Thymus (tissue), 14 donors: ENCODE measurements at places on chromosomes 1 and 21. TPM values are rescaled to one million over a fixed set of nuclear protein-coding genes. Genes with fewer than 3 reads are reported as not detected.
A peak's percentile ranks its signal among the peaks of the same experiment; 100 is the strongest.

The BEND5 gene
- 21.8 TPM for total RNA-seq

The FABP3 gene
- 5.2 TPM for total RNA-seq

The SYCP1 gene
- total RNA-seq, result 0.05 TPM

The NFIA gene
- 7.9 TPM for total RNA-seq

The IGFN1 gene
- total RNA-seq, result 0.80 TPM

The PRAMEF1 gene
- 0.05 TPM for total RNA-seq

The SLC5A9 gene
- total RNA-seq, result 0.05 TPM

The FCRL4 gene
- 0.19 TPM for total RNA-seq

- no peaks in the 10 kb centered on the region for H3K4me1 ChIP-seq
- H3K4me3 ChIP-seq, result no peak overlapping the region
- DNase-seq, result no peak
These were observed 56.7 kb upstream of the GUCA2B start for GRCh38 chr1:42096554-42096953.

GRCh38 chr1:30886710-30887428, 21.7 kb downstream of the SDC3 start:
- no peaks in the 10 kb centered on the region for H3K4me1 ChIP-seq
- peaks cover 31% of the 10 kb centered on the region for H3K27me3 ChIP-seq
- H3K4me3 ChIP-seq, result no peak overlapping the region
- H3K36me3 ChIP-seq, result no peaks in the 10 kb centered on the region

DNA sequence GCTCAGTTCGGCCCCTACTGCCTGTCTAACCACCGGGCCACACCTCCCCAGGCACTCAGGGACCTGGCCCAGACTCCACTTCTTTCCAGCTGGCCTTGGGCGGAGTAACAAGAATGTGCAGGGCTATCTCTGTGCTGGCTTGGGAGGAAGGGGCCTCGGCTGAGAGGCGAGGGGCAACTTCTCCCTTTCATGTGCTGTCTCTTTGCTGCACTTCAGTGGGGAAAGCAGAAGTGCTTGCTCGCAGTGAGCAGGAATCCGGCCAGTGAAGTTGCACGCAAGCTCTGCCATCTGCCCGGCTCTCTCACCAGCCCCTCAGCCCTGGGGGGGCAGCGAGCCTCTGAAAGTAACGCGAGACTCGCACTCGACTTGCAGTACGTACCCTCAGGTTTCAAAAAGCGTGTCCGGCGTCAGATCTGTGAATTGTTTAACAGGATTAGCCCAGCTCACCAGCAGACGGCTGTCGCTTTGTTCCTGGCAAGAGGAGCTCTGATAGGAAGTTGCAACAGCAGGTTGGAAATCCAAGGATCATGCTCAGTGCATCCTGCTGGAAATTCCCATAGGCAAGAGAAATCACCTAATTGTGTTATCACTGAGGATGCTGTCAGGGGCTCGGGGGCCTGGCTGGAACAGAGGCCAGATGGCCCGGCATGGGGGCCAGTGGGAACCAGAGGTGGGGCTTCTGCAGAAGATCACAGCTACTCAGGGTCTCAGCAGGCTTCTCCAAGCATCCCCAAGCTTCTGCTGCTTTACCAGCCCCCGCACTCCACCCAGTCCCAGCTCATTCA, 221.1 kb downstream of the NPHP4 start:
- H3K27ac ChIP-seq, result no peak overlapping the region
- H3K4me3 ChIP-seq, result no peak overlapping the region
- no peaks in the 10 kb centered on the region for H3K27me3 ChIP-seq
- H3K36me3 ChIP-seq, result no peaks in the 10 kb centered on the region
- H3K4me1 ChIP-seq, result no peaks in the 10 kb centered on the region
- DNase-seq, result no peak

GRCh38 chr1:7385471-7386225, 385.4 kb upstream of the VAMP3 start:
- DNase-seq, result no peak
- H3K36me3 ChIP-seq, result no peaks in the 10 kb centered on the region
- H3K27ac ChIP-seq, result no peak overlapping the region
- no peaks in the 10 kb centered on the region for H3K27me3 ChIP-seq
- peaks cover 4% of the 10 kb centered on the region for H3K4me1 ChIP-seq

DNA sequence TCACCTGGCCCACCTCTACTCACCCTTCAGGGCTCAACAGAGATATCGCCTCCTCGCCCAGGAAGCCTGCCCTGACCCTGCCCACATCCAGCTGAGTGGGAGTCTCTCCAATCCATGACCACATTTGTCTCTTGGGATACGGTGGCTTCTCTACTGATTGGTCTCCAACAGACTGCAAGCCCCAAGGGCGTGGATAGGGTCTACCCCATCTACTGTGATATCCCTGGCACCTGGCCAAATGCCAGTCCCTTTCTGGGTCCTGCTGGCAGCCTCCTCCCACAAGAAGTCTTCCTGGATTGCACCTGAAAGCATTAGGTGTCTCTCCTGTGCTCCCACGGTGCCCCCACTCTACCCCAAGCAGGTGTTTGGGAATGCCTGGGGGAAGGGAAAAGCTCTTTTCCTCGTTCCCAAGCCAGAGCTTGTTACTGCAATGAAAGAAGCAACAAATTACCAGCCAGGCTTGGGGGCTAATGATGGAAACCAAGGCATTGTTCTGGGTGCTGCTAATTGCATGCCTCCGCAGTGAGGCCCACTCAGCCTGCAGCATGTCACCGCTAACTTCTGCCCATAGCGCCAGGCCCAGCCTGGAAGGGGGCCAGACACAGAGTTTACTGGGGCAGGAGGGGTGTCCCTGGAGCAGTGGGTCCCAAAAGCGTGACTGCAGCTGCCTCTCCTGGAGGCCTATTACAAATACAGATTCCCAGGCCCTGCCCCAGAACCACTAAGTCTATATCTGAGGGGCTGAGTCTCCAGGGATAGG, 90.7 kb upstream of the IFFO2 start:
- H3K27ac ChIP-seq, result no peak overlapping the region
- H3K36me3 ChIP-seq, result no peaks in the 10 kb centered on the region
- H3K4me3 ChIP-seq, result no peak overlapping the region
- H3K27me3 ChIP-seq, result no peaks in the 10 kb centered on the region
- no peak for DNase-seq
- no peaks in the 10 kb centered on the region for H3K4me1 ChIP-seq

DNA sequence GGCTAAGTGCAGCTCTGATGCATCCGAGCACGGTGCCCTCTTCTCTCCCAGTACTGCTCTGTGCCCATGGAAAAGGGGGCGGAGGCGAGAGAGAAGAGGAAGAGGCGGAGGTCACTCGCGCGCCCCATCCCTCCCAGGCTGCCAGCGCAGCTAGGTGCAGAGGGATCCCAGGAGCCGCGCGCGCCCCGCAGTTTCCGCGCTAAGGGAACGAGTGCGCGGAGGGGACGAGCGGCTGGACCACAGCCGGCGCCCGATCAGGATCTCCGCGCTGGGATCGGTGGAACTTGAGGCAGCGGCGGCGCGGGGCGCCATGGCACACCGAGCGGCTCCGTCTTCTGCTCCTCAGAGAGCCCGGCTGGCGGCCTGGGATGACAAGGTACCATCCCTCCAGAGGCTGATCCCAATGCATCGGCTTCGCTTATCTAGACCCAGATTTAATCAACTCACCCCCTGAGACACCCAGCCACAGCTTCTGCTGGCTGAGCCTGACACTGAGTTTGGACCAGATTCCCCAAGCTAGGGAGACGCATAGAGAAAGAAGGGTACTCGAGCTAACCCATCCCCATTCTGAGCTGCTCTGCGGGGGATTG, at the start of gene PTGFR:
PTGFR (plus strand) TSS at position 114 of the 590 bp plus-strand sequence. CDS start 1,770 bp downstream, outside the sequence.
- peaks cover 25% of the 10 kb centered on the region for H3K27me3 ChIP-seq
- H3K4me1 ChIP-seq, result no peaks in the 10 kb centered on the region
- no peak within 1 kb of the TSS for H3K4me3 ChIP-seq
- no peak within 1 kb of the TSS for H3K27ac ChIP-seq
- DNase-seq, result no peak
- no peaks in the 10 kb centered on the region for H3K36me3 ChIP-seq

DNA sequence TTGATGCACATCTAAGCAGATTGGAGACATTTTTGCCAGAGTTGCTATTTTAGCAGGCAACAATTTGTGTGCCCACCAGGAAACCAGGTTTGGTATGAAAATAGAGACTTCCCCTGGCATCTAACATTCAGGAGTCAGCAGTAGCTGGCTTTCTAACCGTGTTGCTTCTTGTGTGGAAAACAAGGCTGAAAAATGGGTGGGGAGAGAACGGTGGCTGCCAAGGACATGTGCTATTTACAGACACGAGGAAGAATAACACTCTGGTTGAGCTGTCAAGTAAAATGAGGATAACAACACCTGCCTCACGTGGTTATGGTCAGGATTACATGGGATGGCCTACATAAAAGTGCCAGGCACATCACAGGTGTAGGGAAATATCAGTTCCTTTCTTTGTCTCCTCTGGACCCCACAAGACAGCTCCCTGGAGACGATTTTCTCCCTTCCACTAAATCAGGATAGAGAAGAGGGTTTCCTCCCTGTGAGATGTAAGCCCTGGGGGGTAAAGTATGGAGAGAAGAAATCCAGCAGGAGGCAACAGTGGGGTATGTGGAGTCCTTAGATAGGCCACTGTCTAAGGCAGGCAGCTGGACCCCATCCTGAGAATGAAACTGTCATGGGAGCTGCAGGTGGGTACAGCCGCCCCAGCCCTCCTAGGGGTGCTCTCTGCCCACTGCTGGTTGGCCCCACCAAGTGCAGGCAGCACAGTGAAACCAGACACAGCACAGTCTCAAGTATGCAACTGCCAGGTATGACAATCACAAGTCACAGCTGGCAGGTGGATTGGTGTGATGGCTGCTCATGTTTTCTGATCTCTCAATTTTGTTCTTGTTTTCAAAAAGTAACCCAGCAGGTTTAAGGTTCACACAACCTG, 80.3 kb downstream of the TENT5C start:
- H3K4me1 ChIP-seq, result no peaks in the 10 kb centered on the region
- peaks cover 7% of the 10 kb centered on the region for H3K27me3 ChIP-seq
- H3K4me3 ChIP-seq, result no peak overlapping the region
- H3K36me3 ChIP-seq, result no peaks in the 10 kb centered on the region

DNA sequence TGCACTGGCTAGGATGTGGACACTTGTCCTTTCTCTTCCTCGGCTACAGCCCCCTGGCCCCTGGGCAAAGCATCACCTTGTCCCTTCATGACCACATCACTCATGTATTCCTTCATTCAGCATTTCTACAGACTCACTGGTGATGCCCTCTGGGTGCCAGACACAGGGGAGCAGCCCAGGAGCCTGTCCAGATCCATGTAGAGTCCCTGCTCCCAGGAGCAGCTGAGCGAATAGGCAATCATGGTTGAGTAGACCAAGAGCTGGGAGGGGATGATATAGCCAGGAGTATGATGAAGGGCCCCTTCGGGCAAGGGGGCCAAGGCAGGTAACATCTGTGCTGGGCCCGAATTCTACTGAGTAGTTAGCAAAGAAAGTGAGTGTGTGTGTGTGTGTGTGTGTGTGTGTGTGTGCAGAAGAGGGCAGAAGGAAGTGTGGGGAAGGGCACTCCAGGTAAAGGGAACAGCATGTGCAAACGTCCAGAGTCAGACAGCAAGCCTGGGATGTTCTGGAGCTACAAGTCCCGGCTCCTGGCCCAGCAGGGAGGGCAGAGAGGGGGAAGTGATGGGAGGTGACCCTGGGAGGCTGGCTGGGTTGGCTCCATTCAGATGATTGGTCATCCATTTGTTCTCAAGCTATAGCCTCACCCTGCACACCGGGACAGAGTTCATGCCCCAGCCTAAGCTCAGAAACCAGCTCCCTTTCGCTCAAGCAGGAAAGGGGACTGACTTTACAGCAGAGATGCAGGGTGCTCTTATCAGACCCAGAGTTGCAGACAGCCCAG, 21.0 kb upstream of the PIK3CD start:
- no peaks in the 10 kb centered on the region for H3K36me3 ChIP-seq
- peaks cover 23% of the 10 kb centered on the region for H3K4me1 ChIP-seq
- DNase-seq, result peak; percentile 35
- H3K27me3 ChIP-seq, result peaks cover 14% of the 10 kb centered on the region
- peak overlapping the region; percentile 94 for H3K27ac ChIP-seq

GRCh38 chr1:166390366-166391033, 223.7 kb upstream of the FAM78B start:
- no peak for DNase-seq
- no peak overlapping the region for H3K27ac ChIP-seq
- H3K36me3 ChIP-seq, result no peaks in the 10 kb centered on the region

DNA sequence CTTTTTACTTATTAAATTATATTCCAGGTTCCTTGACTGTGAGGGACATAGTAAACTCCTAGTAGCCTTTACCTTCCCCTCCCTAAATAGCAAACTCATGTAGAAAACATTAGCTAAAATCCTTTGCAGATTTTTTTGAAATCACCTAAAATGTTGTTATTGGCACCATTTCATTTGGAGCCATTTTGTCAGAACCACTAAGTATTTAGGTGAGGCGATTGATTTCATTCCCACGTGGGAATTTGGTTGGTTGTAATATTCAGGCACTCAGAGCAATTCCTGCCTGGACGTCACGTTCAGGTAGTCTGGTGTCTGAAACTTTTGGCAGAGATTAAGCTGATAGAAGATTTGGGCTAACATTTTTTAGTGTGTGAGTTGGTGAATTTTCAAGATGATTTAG, 84.3 kb downstream of the CAMTA1 start:
- H3K27ac ChIP-seq, result no peak overlapping the region
- no peaks in the 10 kb centered on the region for H3K4me1 ChIP-seq
- H3K4me3 ChIP-seq, result no peak overlapping the region
- DNase-seq, result no peak

DNA sequence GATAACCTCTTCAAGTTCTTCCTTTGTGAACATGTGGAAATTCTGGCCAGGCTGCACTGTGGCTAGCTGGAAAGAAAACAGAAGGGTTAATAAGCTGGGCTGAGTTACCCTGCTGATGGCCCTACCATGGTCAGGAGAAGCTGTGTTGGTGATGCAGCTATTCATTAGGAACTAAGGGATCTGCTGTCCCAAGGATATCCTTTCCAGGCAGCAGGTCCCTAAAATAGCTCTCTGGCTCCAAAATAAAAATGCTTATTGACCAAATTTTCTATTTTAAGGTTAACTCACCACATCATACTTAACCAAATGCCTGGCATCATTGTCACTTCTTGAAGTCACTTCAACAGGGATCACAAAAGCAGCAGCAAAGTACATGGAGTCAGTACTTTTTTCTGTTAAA, 4.3 kb upstream of the SORT1 start:
- no peak overlapping the region for H3K27ac ChIP-seq
- DNase-seq, result no peak
- H3K36me3 ChIP-seq, result peaks cover 23% of the 10 kb centered on the region
- H3K4me3 ChIP-seq, result no peak overlapping the region

DNA sequence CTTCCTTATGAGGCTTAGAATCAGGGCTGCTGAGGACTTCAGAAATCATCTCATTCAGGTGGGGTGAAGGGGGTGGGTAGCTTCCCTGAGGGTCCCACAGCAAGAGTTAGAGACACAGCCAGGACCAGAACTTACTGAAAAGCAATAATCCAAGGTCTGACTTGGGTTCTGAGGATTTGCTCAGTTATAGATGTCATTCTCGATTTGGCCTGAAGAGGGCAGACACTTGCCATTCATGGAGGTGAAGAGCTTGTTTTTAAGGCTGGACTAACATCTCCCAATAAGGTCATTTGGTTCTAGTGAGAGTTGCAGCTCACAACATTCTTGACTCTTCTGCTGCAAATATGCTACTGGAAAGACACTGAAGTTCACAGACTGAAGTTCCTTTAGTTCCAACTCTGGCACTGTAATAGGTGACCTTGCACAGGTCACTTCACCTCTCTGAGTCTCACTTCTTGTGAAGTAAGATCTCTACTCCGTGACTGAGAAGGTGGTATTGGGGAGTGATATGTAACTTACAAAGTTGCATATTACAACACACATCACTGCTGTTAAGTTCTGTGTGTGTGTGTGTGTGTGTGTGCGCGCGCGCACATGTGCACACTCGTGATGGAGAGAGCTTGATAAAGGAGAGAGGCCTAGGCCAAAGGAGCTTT, 69.8 kb upstream of the DIRAS3 start:
- no peaks in the 10 kb centered on the region for H3K4me1 ChIP-seq
- no peak overlapping the region for H3K4me3 ChIP-seq
- no peaks in the 10 kb centered on the region for H3K36me3 ChIP-seq
- no peaks in the 10 kb centered on the region for H3K27me3 ChIP-seq
- H3K27ac ChIP-seq, result no peak overlapping the region
